Urinary bladder (tissue), 4 donors: ENCODE measurements at places on chromosomes 13 and 19. TPM values are rescaled to one million over a fixed set of nuclear protein-coding genes. Genes with fewer than 3 reads are reported as not detected.

GRCh38 chr13:65638572-65639168 is 1591.5 kb downstream of the PCDH9 start:
- no peak for DNase-seq

DNA sequence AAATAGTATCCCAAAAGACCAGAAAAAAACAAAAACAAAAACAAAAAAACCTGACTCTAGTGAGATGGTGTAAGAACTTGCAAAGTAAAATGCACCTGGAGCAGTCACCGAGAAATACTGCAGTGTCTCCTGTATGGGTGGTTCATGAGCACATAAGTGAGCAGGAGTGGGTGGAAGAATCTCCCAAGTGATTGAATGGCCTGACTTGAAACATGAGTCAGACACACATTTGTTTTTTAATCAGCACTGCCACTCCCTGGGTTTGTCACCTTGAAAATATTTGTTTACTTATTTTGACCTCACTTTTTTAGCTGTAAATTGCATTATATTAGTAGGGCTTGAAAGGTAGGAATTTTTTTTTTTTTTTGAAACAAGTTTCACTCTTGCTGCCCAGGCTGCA is 2.0 kb downstream of the ZNF431 start:
- no peak for DNase-seq

DNA sequence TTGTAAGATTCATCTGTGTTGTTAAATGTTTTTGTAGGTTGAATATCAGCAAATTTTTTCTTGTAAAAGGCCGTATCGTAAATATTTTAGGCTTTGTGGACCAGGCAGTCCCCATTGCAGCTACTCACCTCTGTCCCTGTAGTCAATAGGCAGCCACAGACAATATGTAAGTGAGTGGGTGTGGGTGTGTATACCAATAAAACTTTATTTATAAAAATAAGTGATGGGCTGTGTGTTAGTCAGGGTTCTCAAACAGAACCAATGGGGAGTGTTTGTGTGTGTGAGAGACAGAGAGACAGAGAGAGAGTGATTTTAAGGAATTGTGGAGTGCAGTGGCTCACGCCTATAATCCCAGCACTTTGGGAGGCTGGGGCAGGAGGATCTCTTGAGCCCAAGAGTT is 37.6 kb upstream of the NFIC start:
- no peak for DNase-seq

Gene ZNF382
- 30.3 TPM for total RNA-seq

GRCh38 chr13:97140611-97141010 is 81.5 kb upstream of the MBNL2 start:
- no peak for DNase-seq

DNA sequence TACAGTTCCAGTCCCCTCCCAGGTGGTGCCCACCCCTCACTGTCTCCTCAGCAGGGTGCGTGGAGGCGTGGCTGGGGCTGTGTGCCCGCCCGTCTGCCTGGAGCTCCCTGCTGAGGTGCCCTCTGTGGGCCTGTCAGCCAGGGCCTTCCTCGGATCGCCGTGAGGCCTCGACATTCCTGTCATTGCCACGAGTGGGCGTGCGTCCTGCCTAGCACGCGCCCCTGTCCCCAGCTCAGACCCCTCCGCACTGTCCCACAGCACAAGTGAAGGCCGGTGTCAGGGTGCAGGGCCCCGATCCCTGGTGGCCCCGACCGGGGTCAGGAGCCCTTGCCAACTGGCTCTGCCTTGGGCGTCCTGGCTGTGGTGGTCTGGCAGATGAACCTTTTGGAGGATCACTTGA is 32.2 kb downstream of the DOT1L start:
- DNase-seq: no peak

Gene SLC17A7
- 0.85 TPM for total RNA-seq

GRCh38 chr19:33879818-33880575 is 83.3 kb downstream of the KCTD15 start:
- DNase-seq: no peak

DNA sequence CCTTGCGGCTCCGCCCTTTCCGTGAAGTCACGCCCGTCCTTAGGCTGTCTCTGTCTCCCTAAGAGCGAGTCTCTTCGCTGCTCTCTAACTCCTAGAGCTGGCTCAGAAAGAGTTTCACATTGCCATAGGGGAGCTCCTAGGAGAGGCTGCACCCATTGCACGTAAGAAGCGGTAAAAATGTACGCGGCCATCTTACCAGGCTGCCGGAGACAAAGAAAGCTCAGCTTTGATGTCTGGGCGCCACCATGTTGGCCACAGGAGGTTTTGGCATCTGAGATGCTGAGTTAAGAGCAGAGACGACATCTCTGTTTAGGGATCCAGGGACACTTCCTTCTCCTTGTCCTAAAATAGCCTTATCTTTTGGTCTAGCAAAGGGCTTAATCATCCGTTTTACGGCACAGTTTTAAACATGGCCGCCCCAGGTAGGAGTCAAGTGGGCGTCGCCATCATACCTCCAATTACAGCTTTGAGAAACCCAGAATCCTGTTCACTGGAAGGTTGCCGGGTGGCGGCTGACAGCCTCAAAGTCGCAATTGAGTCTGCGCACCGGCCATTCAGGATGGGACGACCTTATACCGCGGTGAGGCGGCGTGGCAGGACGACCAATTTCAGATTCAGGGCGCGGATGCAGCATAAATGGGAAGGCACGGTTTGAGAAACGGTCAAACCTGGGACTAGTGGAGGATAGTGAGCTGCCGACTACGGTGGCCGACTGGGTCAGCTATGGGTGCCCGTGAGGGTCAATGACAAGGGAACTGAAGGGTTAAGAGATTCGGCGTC is at the start of gene ZNF793:
Gene ZNF793, plus strand, starts transcription at position 553 of the 780 bp plus-strand sequence. CDS start 16,501 bp downstream, outside the sequence.
- DNase-seq: peak; percentile 83

GRCh38 chr19:16824658-16825311 is 4.4 kb upstream of the SIN3B start:
- DNase-seq: peak; percentile 79

GRCh38 chr13:88071371-88071770 is 400.2 kb downstream of the SLITRK5 start:
- no peak for DNase-seq

DNA sequence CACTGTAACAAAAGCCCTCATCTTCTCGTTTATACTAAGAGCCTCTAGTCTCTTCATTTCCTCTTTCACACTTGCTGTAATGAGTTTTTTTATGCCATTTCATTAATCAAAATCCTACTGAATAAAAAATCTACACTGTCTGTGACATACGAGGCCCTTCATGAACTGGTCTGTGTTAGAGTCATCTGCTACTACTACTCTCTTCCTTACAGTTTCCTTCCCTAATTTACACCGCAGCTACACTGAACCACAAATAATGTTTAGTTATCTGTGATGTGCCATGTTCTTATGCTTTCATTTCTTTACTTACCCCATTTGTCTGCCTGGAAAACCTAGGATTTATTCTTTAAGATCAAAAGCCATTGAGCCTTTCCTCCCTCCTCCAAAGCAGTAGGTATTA is 16.0 kb downstream of the UFM1 start:
- no peak for DNase-seq

GRCh38 chr13:73832128-73832588 is 302.0 kb downstream of the KLF12 start:
- no peak for DNase-seq

DNA sequence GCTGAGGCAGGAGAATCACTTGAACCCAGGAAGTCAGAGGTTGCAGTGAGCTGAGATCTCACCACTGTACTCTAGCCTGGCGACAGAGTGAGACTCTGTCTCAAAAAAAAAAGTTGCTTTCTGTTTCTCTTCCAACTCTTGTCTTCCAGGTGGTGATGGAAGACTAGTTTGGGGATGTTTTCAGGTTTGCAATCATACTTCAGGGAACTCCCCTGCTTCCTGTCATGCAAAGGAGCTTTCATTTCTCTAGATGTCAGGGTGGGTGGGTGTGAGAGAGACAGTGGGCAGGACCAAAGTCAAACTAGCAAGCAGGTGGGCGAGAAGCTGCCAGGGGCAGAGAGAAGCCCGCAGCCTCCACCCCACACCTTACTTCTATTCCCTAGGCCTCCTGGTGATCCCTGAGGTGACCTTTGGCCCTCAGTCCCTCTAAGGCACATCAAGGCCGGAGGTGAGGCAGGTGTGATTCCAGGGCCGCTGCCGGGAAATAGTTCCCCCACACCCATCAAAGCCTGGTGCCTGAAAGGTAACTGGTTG is 25.7 kb downstream of the CCNE1 start:
- DNase-seq: no peak

DNA sequence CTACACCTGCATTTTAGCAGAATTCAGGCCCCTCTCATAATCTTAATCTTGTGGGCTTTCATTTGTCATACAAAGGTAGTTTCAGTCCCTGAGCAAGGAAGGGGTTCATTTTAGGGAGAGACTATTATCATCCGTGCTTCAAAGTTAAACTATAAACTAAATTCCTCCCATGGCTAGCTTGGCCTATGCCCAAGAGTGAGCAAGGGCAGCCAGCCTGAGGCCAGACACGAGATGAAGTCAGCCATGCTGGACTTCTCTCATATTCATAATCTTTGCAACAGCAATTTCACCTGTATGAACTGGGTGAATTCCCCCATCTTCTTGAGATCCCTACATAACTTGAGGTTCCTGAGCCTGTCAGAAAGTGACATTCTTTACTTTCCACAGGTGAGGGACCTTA is 13.0 kb downstream of the ERICH4 start:
- no peak for DNase-seq

Gene CGB5
- not detected for total RNA-seq

Gene NOTCH3
- 53.6 TPM for total RNA-seq

Gene PRKCG
- total RNA-seq: 0.32 TPM

DNA sequence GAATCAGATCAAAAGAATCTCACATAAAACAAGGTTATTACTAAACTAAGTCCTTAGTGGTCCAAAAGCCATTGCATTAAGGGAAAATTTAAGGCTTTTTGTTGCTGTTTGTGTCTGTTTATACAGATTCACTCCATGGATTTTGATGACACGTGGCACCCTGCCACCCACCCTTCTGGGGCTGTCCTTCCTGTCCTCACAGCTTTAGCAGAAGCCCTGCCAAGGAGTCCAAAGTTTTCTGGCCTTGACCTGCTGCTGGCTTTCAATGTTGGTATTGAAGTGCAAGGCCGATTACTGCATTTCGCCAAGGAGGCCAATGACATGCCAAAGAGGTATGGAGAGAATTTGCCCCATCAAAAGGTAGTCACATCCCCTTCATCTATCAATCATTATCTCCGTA is 6.9 kb downstream of the ACOD1 start:
- DNase-seq: no peak

GRCh38 chr19:29492769-29493168 is 33.0 kb upstream of the VSTM2B start:
- DNase-seq: peak; percentile 10

Gene SERTM1
- total RNA-seq: 1.7 TPM
